Smooth muscle cell of the brain vasculature (primary cell): ENCODE measurements at places on chromosomes 7 and 10.

DNA sequence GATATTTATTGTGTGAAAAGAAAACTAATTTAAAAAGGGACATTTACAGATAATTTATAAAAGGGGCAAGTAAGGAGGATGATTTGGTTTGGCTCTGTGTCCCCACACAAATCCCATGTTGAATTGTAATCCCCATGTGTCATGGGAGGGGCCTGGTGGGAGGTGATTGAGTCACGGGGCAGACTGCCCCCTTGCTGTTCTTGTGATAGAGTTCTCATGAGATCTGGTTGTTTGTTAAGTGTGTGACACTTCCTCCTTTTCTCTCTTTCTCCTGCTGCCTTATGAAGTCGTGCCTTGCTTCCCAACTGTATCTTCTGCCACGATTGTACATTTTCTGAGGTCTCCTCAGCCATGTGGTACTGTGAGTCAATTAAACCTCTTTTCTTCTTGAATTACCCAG, 171.0 kb upstream of the SEMA3E start:
- DNase-seq: no peak

- DNase-seq: no peak
Observed at GRCh38 chr10:74976565-74976964, 134.9 kb upstream of the SAMD8 start.

GRCh38 chr7:8035192-8035591, 66.6 kb downstream of the GLCCI1 start:
- DNase-seq: no peak

GRCh38 chr7:147607157-147607800, 983.3 kb upstream of the C7orf33 start:
- DNase-seq: no peak

DNA sequence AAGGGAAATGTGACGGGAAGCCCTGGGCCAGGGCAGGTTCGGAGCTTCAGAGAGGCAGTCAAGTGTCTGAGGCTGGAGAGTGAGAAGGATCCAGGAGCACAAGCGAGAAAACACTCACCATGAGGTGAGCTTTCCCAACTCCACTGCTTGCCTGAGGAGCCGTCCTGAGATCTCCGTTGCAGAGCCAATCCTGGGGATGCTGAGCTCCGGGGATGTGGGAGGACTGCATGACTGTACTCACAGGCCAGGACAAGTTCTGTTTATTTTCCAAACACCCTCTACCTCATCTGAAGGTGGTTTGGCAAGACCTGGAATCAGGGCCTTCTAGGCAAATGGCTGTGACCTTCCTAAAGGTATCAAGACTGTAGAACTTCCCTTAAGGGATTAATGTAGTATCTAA, 38.7 kb downstream of the GLI3 start:
- no peak for DNase-seq
